Testis (tissue), 5 donors: ENCODE measurements at places on chromosomes 2 and 18. TPM values are rescaled to one million over a fixed set of nuclear protein-coding genes. Genes with fewer than 3 reads are reported as not detected.

The DLX1 gene
- 0.21 TPM for polyA plus RNA-seq

The MARS2 gene
- polyA plus RNA-seq, result 3.3 TPM

The GPR35 gene
- 3.1 TPM for polyA plus RNA-seq

- DNase-seq, result peak; percentile 59
Measured at GRCh38 chr2:191869178-191869577, 22.3 kb upstream of the CAVIN2 start.

DNA sequence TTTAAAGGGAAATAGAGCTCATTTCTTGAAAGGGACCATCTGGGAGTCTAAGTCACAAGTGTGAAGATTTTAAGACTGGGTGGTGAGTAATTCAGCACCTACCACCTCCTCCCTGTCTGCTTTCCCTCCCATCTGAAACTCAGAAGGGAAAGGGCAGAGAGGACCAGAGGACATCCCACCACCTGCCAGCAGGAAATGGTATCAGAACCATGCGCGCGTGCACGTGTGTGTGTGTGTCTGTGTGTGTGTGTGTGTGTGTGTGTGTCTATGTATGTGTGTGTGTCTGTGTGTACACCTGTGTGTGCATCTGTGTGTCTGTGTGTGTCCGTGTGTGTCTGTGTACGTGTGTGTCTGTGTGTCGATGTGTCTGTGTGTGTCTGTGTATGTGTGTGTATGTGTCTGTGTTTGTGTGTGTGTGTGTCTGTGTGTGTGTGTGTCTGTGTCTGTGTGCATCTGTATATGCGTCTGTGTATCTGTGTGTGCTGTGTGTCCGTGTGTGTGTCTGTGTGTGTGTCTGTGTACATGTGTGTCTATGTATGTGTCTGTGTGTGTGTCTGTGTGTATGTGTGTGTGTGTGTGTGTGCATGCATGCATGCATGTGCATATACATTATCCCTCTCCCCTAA lies 76.8 kb downstream of the ZFP36L2 start:
- no peak for DNase-seq

GRCh38 chr18:79193826-79194225 lies 124.6 kb downstream of the ATP9B start:
- DNase-seq, result no peak

DNA sequence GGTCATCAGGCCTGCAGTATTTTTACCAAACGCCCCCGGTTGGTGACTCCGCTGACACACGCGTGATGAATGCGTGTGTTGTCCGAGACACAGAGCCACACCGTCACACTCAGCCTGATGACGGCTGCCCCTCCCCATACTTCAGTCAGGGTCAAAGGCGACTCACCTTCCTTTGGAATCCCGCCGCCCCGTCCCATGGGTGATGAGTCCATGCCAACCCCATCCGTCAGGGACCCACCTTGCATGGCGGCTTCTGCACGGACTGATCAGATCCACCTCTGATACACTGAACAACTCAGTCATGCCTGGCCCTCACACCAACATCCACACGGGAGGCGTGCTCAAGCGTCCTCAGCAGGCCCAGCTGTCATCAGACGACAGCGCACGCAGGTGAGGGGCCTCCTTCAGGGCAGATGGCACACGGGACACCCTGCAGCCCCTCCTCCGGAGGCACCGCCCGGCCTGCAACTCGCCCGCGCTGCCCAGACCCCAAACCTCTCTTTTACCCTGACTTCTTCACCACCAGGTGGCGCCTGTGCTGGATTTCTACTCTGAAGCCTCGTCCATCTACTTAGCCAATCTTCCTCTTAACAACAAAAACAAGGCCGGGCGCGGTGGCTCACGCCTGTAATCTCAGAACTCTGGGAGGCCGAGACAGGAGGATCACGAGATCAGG lies 89.2 kb downstream of the ZNF516 start:
- peak; percentile 83 for DNase-seq

GRCh38 chr2:37983719-37984118 lies 58.6 kb downstream of the RMDN2 start:
- no peak for DNase-seq
